ENCODE measurements at places on chromosomes 2 and 18.

DNA sequence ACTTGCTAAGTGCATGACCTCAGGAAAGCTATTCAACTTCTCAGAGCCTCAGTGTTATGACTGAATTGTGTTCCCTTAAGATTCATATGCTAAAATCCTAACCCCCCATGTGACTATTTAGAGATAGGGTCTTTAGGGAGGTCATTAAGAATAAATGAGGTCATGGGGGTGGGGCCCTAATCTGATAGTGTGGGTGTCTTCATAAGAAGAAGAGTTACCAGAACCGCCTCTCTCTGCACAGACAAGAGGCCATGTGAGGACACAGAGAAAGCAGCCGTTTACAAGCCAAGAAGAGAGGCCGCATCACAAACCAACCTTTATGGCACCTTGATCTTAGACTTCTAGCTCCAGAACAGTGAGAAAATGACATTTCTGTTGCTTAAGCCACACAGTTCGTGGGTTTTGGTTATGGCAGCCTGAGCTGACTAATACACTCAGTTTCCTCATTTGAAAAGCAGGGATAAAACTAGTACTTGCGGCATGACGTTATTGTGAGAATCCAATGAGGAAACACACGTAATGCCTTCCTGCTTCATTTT, 9.9 kb downstream of the SH2D6 start:
- no peak for DNase-seq

GRCh38 chr18:11179959-11180519, 30.7 kb upstream of the PIEZO2 start:
- DNase-seq: no peak

GRCh38 chr2:118431165-118431517, 342.9 kb downstream of the INSIG2 start:
- DNase-seq: no peak

GRCh38 chr18:75290737-75291358, 80.3 kb downstream of the TSHZ1 start:
- no peak for DNase-seq

GRCh38 chr2:106638580-106638979, 151.4 kb downstream of the CD8B2 start:
- no peak for DNase-seq

DNA sequence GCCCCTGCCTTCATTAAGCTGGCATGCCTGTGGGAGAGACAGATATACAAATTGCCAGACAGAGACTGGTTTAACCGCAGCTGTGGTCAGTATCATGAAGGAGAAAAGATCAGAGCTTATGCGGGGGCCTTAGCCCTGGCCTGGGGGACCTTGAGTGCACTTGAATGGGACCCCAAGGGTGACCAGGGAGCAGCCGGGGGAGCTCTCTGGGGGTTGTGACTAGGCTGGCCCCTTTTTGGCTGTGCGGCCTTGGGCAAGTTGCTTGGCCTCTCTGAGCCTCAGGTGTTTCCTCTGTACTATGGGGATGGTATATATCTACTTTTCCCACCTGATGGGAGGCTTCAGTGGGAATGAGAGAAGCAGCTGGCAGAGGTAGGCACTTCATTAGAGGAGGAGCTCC, 35.7 kb downstream of the INHBB start:
- no peak for DNase-seq

DNA sequence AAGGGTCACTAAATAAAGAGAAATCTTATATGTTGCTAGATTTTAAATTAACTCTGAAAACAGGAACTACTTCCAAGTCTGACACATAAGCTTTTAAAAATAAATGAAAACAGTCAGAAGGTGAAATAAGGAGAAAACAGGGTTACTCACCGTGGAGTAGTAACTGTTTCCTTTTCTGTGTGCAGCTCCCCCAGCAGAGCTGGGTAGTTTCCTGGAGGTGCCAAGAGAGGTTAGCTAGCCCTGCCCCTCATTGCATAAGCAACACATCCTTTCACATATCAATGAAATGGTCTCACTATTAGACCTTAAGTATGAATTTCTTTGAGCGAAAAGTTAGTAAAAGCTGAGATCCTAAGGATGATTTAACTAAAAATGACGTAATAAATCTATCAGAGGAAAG, 54.0 kb upstream of the GPR75 start:
- DNase-seq: no peak

GRCh38 chr2:58620896-58621295, 379.8 kb upstream of the FANCL start:
- no peak for DNase-seq

DNA sequence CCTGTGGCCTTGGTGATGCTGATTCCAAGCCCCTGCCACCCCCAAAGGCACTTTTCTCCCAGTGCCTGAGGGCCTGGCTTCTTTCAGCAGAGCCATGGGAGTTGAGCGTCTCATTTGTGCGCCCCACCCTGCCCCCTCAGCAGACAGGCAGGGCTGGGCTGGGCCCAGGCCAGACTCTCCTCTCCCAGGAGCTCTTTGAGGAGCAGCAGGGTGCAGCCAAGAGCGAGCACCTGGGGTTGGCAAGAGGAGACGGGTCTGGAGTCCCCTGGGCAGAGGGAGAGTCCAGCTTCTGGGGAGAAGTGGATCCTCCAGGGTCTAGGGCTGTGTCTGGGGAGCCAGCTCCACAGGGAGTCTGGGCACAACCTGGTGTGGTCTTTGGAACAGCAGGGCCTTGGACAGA, 21.2 kb downstream of the NPPC start:
- no peak for DNase-seq

- no peak for DNase-seq
Observed at GRCh38 chr2:234843411-234843810, 108.4 kb upstream of the SH3BP4 start.

GRCh38 chr2:109736177-109736827, 57.8 kb upstream of the RGPD5 start:
- DNase-seq: no peak

GRCh38 chr2:43059183-43059897, 167.1 kb downstream of the ZFP36L2 start:
- DNase-seq: peak; percentile 19

DNA sequence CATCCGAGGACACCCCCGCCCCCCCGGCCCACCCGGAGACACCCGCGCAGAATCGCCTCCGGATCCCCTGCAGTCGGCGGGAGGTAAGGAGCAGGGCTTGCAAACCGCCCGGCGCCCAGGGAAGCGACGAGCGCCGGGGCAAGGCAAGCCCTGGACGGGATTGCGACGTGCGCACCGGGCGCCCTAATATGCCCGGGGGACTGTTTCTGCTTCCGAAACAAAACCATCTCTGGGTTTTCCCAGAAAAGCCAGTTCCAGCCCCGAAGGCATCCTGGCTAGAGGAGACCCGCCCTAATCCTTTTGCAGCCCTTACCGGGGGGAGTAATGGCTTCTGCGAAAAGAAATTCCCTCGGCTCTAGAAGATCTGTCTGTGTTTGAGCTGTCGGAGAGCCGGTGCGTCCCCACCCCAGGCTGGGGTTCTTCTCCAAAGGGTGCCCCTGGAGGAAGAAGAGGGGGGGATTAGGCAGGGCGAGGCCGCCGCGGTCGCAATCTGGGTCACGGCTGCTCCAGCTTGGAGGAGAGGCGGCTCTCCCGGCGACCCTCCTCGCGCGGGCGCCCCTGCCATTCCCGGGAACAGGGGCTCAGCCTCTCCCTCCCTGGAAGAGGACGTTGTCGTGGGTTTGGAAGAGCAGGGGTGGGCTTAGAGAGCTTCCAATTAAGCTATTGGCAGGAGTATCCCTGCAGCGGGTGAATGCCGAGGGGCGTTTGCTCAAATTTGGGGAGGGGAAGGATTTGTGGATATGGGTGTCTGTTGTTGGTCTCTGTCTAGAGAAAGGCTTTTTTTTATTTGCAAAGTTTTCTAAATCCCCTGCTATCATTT, 521 bp downstream of the MYCN start:
- DNase-seq: no peak

DNA sequence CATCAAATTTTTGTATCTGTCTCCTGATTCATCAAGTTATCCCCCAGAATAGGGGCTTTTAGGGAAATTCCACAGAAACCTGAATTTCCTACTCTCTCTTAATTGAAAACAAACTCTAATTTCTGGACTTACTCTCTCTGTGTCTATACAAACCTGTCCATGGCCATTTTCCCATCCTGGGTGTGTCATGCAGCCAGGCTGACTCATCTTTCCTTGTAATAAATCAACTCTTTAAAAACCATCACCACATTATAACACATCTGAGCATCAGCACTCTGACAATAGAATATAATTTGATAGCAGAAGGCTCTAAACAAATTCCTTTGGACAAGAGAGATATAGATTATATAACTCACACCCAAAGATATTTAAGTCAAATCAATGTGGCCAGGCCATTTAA, 610.2 kb downstream of the DCC start:
- DNase-seq: no peak

DNA sequence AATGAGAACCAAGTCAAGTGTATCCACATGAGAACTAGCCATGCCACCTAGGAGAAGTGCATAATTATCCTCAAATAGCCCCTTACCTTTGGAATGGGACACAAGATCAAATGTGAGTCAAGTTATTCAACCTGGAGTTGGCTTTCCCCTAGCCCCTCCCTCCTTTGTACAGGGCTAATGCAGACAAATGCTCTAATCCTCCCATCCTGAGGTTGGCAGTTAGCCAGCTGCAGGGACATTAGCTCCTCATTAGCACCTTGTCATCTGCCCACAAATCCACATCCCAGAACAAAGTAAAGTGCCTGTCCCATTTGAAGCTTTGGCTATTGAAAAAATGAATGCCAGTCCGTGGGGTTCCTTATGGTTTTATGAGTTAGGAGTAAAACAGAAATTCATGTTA, 294.1 kb upstream of the FANCL start:
- no peak for DNase-seq

DNA sequence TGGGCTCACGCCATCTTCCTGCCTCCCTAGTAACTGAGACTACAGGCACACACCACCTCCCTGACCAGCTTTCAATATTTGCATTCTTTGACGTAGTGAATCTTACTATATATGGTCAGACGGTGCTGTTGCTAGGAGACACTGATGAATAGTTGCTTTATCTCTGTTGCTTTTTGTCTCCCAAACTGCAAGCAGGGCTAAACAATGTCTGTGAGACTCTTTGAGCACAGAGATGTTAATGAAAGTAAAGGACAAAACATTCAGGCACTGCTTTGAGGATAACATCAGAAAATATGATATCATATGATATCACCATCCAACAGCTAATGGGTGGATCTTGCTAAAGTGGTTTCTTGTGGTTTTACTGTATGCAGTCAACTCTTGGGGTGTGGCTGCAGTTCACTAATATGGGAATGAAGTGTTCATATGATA, 43.0 kb downstream of the EMILIN2 start:
- no peak for DNase-seq

GRCh38 chr2:223566396-223566795, 35.8 kb downstream of the SCG2 start:
- DNase-seq: no peak

- no peak for DNase-seq
Observed at GRCh38 chr2:60052601-60053000, 500.9 kb downstream of the BCL11A start.

GRCh38 chr2:235706506-235706905, 212.7 kb downstream of the AGAP1 start:
- DNase-seq: no peak

- no peak for DNase-seq
Observed at GRCh38 chr18:48902023-48902855, 48.5 kb downstream of the SMAD7 start.

- no peak for DNase-seq
Observed at GRCh38 chr2:120866483-120867140, 130.9 kb downstream of the GLI2 start.

DNA sequence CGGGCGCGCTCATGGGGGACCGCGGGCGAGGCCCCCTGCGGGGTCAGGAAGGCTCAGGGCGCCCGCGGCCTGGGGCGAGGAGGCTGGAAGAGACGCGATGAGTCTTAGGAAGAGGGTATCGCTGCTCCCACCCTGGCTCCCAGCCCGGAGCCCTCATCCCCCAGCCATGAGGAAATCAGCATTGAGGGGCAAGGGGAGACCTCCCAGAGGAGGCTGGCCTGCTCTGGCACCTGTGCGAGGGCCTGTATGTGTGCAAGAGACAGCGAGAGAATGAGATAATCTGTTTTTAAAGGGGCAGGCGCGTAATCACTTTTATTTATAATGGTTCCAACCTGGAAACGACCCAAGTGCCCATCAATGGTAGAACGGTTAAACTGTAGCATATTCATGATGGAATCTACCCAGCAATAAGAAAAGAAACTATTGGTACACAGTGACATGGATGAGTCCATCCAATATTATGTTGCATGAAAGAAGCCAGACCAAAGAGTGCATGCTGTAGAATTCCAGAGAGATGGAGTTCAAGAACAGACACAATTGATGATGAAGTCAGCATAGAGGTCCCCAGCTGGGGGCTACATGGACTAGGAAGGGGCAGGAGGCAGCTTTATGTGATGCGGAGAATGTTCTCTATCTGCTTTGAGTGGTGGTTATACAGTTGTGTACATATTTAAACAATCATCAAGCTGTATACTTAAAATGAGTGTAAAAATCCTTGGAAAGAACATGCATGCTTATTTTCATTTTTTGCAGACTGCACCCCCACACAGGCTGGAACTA, 14.4 kb downstream of the FBXO41 start:
- no peak for DNase-seq

- no peak for DNase-seq
Observed at GRCh38 chr2:30768036-30768686, 39.1 kb downstream of the CAPN13 start.

DNA sequence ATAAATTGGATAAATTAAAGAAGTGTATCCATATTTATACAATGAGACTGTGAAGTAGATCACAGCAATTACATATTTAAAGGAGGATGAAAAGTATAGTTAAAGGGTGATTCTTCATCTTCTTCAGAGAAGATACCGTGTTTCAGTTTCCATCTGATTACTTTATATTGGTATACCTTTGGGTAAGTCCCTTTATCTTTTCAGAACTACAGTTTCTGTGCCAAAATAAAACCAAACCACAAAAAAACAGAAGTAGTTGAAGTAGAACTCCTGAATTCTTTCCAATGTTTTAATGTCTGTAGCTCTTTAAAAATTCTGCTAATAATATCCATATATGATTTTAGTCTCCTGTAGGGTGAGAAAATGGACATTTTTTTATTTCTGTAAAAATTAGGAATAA, 231.2 kb upstream of the LINC00305 start:
- no peak for DNase-seq

DNA sequence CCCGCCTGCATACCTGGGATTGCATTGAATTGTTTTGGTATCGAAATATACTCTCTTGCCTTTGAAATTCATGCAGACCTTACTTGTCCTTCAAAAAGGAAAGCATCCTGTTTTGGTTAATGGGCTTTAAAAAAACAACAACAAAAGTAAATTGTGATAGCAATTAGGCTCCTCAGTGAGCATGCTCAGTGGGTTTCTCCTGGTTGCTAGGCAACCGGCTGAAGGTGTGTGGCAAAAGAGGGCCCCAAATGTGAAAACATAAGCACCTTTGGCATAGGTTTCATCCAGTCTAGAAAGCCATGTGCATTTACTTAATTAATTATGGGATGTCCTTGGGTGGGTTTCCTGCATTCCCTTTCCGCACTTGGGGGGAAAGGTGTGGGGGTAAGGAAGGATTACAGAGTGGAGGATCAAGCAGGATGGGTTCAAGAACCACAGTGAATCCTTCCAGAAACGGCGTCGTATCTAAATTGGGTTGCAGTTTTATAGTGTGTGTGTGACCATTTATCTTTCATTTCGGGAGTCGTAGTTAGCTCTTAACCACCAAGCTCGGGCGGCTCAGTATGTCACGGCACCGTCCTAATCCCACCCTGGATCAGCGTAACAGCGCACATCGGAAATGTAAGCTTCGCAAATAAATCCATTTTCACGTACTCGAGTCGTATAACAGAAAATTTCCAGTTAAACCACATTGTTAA, 274.9 kb upstream of the TCF4 start:
- DNase-seq: no peak

- no peak for DNase-seq
Observed at GRCh38 chr2:33058716-33059470, 112.1 kb downstream of the LTBP1 start.

- no peak for DNase-seq
Observed at GRCh38 chr2:39141334-39142271, 20.8 kb upstream of the SOS1 start.

Data from activated T-helper 1 cell treated with anti-CD3 and anti-CD28 coated beads, Interleukin-2, amount 50 U/mL, for 16 hours (primary cell).